ENCODE measurements at places on chromosomes 2 and 18. TPM values are rescaled to one million over a fixed set of nuclear protein-coding genes. Genes with fewer than 3 reads are reported as not detected.
A peak's percentile ranks its signal among the peaks of the same experiment; 100 is the strongest.

GRCh38 chr2:241195506-241196130, 7.1 kb downstream of the ANO7 start:
- no peak for DNase-seq
- no peak overlapping the region for H3K27ac ChIP-seq
- H3K36me3 ChIP-seq = no peaks in the 10 kb centered on the region
- H3K4me1 ChIP-seq = no peaks in the 10 kb centered on the region

DNA sequence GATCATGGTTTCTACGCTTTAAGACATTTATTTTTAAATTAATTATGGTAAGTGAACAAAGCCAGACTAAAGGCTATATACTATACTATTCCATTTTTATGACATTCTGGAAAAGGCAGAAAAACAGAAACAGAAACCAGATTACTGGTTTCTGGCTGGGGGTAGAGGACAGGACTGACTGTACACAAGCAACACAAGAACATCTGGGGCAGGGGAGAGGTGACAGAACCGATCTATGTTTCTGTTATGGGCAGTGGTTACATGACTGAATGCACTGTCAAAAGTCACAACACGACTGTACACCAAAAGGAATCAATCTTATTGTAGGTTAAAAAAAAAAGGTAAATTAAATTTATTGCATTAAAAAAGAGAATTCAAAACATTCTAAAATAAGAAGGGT, 64.7 kb downstream of the PTPN2 start:
- H3K36me3 ChIP-seq = peaks cover 7% of the 10 kb centered on the region
- H3K27me3 ChIP-seq = no peaks in the 10 kb centered on the region
- peaks cover 11% of the 10 kb centered on the region for H3K4me1 ChIP-seq
- peak overlapping the region; percentile 72 for H3K27ac ChIP-seq
- no peak for DNase-seq
- H3K4me3 ChIP-seq = no peak overlapping the region

DNA sequence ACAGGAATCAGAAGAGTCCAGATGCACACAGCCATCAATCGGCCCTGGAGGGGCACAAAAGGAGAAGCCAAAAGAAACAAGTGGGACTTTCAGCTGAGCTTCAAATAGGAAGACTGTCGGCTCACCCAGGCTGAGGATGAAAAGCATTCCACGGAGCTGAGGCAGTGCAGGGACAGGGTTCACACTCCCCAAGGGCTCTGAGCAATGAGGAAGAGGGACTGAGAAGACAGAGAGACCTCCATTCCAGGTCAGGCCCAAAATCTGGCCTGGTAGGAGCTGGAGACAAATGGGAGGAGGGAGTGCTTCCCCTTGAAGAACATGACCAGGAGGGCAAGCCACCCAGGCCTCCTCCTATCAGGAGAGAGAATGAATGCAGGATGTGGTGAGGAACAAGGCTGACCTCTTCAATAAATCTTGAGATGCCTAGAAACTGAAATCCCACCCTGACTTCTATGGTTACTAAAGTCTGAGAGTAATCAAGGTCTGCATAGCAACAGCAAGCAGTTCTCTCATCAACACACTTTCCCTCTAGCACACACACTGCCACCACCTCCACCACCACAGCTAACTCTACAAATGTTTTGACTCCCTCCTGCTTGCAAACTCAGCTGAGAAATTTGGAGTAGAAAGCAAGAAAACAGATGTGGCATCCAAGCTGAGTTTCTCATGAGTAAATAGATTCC, 434.4 kb downstream of the TNS1 start:
- no peaks in the 10 kb centered on the region for H3K36me3 ChIP-seq
- DNase-seq = no peak
- H3K4me1 ChIP-seq = no peaks in the 10 kb centered on the region
- no peak overlapping the region for H3K4me3 ChIP-seq

GRCh38 chr2:51881673-51882072, 849.7 kb upstream of the NRXN1 start:
- H3K4me1 ChIP-seq = no peaks in the 10 kb centered on the region
- no peak overlapping the region for H3K4me3 ChIP-seq
- no peaks in the 10 kb centered on the region for H3K27me3 ChIP-seq
- no peak overlapping the region for H3K27ac ChIP-seq
- no peak for DNase-seq

Gene CSRNP3
- not detected for total RNA-seq

All from T-helper 17 cell (primary cell).